ENCODE measurements at places on chromosomes 6 and 20.

DNA sequence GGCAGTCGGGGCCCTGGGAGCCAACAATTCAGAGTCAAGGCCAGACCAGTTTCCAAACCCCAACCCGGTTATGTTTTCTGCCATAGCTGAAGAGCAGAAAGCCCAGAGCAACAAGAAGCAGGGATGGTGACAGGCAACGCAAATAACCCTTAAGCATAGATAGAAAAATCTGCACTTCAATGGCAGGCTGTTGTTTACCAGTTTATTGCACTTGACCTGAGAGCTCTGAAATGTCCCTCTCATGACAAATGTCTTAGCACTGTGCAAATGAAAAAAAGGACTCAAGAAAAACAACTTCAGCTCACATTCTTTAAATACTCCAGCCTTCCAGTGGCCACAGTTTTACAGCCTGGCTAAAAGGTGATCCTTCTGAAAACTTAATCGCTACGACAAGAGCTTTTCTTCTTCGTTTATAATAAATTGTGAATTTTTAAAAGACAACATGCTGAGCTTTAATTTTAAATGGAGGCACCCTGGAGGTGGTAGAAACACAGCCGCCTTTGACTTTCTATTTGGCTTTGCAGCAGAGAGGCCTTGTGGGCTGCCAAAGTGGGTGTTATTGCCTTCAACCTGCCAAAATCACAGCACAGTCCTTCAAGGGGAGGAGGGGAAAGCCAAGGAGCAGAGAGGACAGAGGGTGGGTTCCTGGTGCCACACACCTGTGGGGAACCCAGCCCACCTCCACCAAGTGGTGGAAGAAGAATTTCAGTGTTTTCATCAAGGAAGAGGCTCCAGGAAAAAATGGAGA, 289.5 kb upstream of the CDYL start:
- DNase-seq: no peak

GRCh38 chr6:81630719-81631118, 121.8 kb downstream of the TENT5A start:
- no peak for DNase-seq

GRCh38 chr6:1703091-1703855, 93.6 kb downstream of the FOXC1 start:
- DNase-seq: no peak

DNA sequence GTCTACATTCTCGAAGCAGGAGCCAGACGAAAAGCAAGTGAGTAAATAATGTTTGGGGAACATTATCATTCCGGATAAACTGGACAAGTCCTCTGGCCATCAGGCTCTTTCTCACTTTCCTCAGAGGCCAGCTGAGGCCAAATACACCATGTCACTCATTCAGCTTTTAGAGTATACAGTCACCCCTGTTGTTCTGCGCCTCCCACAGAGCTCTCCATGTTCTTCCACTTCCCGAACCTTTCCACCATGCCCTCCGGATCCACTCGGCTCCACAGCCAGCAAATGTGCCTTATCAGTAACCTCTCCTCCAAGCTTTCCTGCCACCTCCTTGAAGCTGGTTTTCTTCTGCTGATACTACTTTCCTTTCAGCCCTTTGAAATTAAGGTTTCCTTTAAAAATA, 31.7 kb downstream of the LATS1 start:
- DNase-seq: no peak

- DNase-seq: no peak
Measured at GRCh38 chr6:144659202-144660182, 374.4 kb downstream of the UTRN start.

DNA sequence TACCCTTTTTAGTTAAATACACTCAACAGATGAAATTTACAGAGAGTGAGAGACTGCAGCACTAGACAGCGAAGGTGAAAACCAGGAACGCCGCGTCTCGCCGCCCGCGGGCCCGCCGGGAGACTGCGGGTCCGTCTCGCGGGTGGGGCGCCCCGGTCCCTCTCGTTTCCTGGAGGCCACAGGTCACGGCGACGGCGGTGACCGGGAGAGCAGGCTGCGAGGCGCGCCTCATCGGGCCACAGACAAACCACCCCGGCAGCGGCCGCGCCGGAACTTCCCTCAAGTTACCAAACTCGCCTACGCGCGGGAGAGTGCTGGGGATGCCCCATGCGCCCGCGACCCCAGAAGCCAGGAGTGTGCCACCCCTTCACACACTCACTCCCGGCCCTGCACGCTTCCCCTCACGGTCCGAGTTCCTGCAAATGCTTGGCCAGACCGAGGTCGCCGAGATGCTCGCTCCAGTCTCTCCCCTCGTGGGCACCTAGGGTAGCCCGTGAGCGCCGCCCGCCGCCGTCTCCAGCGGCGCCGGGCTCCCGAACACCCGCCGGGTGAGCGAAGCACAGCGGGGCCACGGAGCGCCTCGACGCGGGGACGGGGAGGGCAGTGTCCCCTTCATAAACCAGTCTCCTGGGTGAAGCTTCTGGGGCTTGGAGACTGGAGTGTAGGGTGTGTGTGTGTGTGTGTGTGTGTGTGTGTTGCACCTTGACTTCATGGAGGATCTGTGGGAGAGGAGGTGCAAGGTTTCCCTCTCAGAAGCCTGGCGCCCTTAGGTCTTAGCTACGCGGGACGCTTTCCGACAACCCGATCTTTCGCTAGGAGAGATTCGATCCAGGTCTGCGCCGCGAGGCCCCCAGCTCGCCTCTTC, 1.4 kb downstream of the BACH2 start:
- DNase-seq: no peak

DNA sequence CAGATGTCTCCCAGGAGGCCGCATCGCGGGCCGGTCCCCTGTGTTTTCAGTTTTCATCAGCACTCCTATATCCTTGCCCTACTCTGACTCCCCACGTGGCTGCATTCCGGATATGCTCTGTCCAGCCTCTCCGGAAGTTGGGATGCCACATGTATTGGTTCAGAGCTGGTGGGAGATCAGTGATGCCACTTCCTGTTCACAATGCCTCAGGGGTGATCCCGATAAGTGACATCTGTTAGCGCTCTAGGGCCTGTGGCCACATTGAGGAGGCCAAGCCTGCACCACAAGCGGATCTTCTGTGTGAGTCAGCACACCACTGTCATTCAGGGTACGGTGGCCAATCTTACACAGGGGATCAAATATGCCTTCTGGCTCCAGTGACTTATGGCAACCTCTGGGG, 57.8 kb downstream of the PPP1R3G start:
- DNase-seq: no peak

DNA sequence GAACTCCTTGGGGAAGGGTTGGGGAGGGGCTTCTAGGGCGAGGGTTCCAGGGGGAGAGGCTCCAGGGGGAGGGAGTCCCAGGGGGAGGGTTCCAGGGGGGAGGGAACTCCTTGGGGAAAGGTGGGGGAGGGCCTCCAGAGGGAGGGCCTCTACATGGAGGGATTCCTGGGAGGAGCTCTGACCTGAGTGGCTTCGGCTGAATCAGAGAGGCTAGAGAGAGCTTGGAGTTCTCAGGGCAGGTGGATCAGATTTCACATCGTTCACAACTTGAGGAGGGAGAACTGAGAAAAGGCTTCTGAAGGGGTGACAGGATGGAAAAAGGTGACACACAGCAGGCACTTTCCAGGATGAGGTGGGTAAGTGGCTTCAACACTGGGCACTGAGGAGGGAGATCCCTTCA, 49.1 kb downstream of the DAAM2 start:
- no peak for DNase-seq

DNA sequence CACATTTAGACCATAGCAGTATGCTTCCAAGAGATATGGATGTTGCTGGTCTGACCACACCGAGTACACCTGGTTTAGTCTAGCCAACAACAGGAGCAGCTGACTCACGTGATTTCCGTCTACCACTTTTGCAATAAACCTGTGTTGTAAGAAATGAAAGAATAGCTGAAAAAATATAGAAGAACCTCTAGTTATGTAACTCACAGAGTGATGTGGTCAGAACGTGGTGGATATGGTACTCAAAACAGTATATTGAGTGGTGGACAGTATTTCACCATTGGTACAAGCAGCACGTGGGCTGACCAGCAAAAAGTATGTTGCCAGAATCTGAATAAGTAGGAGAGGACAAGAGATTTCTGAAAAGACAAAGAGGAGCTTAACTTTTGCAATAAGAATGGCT, 226.9 kb downstream of the TBC1D7 start:
- DNase-seq: no peak

GRCh38 chr20:35831971-35832370, 60.2 kb downstream of the PHF20 start:
- no peak for DNase-seq

GRCh38 chr6:56954403-56955170, at the start of gene BEND6:
TSS of gene BEND6 (plus strand) at chr6:56955107. CDS start at chr6:56981811, 26,704 bp downstream.
- no peak for DNase-seq

DNA sequence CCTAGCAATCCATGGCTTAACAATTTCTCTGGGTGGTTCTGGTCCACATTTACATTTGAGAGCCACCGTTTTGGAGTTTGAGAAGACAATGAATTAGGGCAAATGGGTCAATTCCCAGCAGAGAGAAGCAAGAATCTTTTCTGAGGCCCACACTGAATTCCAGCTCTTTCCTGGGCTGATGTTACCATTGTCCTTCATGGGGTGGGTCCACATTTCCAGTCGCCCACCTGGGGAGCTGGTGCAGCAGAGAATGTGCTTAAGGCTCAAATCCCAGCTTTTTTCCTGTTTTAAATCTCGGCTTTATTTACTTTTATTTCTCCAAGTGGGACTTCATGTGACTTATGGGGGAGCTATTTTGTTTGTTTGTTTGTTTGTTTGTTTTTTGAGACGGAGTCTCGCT, 44.2 kb upstream of the TFAP2C start:
- DNase-seq: no peak

- no peak for DNase-seq
Measured at GRCh38 chr6:166672624-166673206, 45.7 kb upstream of the RPS6KA2 start.

- DNase-seq: no peak
Measured at GRCh38 chr20:48019940-48020339, 234.7 kb upstream of the SULF2 start.

GRCh38 chr20:57282670-57283361, 16.4 kb upstream of the BMP7 start:
- DNase-seq: no peak

- DNase-seq: no peak
Measured at GRCh38 chr6:43383021-43383667, 13.7 kb upstream of the ZNF318 start.

- DNase-seq: no peak
Measured at GRCh38 chr6:3919849-3920248, 70.7 kb downstream of the FAM50B start.

DNA sequence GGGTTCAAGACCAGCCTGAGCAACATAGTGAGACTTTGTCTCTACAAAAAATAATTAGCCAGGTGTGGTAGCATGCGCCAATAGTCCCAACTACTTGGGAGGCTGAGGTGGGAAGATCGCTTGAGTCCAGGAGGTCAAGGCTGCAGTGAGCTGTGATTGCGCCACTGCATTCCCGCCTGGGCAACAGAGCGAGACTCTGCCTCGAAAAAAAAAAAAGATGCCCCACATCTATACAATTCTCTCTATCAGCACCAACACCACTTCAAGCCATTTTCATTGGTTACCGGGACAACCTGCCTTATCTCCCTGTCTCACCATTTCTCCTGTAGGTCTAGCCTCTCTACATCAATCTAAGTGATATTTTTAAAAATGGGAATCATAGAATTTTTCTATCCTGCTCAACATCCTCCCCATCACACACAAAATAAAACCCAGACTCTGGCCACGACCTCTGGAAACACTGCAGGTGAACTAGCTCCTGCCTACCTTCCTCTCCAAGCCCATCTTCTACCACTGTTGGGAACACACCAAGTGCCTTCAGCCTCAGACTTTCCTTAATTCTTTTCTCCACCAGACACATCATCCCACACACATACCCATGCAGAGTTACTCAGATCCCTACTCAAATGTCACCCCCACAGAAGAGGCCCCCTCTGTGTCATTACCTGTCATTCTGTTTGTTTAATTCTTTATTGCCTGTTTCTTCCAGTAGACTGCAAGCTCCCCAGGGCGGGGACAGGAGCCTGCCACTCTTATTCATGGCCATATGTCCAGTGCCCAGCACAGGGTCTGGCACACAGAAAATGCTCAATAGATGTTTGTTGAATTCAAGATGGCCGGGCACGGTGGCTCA, 9.6 kb upstream of the PLTP start:
- no peak for DNase-seq

DNA sequence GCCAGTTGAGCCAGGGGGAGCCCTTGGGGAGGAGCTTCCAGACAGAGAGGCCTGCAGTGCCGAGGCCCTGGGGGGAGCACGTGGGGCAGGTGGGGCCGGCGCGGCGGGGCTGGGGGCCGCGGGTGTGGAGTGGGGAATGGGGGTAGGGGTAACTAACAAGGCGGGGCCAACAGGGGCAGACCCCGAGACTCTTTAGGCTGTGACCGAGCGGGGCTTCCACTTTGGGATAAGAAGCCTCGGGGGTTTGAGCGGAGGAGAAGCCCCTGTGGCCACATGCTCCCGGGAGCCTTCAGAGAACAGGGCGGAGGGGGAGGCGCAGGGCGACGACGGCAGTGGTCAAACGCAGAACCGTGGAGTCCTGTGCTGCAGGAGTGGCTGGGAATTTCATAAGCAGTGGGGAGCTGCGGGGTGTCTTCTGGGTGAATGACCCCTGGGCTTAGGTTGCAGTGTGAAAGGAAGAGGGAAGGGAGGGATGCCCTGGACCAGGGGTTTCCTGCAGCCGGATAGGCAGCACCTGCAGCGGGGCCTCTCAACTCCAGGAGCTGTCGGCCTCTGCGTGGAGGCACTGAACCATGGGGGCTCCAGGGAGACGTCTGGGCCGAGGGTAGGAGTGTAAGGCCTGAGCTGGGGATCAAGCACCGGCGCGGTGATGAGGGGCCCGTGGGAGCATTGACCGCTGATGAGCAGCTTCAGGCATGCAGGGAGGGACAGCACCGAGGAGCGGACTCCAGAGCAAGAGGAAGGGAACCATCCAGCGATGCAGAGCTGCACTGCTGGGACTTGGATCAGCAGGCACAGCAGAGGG, 121.0 kb downstream of the SYNDIG1 start:
- no peak for DNase-seq

DNA sequence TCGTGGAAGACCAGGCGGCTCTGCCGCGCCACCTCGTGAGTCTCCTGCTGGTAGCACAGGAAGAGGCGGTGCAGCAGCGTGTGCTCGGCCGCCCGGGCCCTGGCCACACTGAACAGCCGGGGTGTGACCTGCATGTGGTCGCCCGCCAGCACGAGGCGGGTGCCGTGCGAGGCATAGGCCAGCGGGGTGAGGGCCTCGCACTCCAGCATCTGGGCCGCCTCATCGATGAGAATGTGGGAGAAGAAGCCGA, 7.0 kb downstream of the HELZ2 start:
- no peak for DNase-seq

GRCh38 chr6:146650799-146651481, 52.2 kb downstream of the ADGB start:
- DNase-seq: no peak

- DNase-seq: no peak
Measured at GRCh38 chr20:47843886-47844567, 58.7 kb upstream of the SULF2 start.

Measured in cortex of kidney (tissue), 1 donor.